Activated CD4-positive, alpha-beta memory T cell treated with anti-CD3 and anti-CD28 coated beads, Interleukin-2, amount 10 ng/mL, durations not matched to agents 7 days and 5 days (primary cell): ENCODE measurements at places on chromosomes 5 and 9. TPM values are rescaled to one million over a fixed set of nuclear protein-coding genes. Genes with fewer than 3 reads are reported as not detected.

Gene SPINK13
- total RNA-seq = not detected

Gene EGR1
- total RNA-seq = 21.6 TPM

Gene MAPKAP1
- total RNA-seq = 47.2 TPM

GRCh38 chr5:17114233-17114632 is 103.2 kb upstream of the BASP1 start:
- DNase-seq = no peak

DNA sequence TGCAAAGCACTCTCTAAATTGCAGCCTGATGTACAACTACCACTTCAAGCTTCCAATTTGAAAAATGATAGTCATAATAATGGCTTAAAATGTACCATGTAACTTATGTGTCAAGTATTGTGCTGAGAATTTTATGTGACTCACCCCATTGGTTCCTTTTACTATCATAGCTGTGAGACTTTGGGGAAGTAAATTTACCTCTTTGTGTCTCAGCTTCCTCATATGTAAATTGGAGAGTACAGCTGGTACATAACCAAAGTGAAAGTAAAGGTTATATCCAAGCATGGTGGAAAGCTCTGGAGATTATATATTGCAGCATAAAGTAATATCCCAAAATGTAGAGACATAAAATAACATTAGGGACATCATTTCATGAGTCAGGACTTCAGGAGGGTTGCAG is 2200.4 kb upstream of the C9orf72 start:
- DNase-seq = no peak

DNA sequence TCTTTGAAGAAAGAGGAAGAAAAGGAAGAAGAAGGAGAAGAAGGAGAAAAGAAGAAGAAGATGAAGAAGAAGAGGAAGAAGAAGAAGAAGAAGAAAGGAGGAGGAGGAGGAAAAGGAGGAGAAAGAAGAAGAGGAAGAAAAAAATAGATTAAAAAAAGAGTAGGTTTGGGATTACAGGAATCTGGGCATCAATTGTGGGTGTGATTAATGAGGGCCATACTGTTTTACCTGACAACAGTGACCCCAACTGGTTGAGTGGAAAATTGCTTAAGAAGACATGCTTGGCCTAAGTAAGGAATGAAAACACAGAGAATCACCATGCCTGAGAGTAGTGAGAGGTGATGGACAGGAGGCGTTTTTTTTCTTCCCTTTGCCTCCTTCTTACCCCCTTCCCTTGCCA is 114.6 kb downstream of the FAM170A start:
- DNase-seq = no peak

- no peak for DNase-seq
Observed at GRCh38 chr9:36974731-36975130, 59.3 kb downstream of the PAX5 start.

DNA sequence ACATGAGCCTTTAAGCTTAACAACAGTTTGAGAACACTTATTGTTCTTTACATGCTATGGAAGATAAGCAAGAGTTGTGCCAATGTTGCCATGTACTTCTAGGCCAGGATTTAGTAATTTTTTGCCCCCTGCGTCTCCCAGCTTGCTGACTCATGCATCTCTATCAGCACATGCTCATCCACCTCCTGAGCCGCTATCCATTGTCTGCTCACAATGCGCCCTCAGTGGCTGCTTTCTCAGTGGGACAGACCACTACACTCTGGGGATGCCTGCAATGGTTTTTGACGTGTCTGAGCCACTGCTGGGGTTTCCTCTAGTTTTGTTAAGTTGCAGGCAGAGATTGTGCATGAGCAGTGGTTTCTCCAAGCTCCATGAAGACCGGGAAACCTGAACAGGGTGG is 50.9 kb upstream of the PHF2 start:
- DNase-seq = no peak
